ENCODE measurements at places on chromosomes 7 and 10. TPM values are rescaled to one million over a fixed set of nuclear protein-coding genes. Genes with fewer than 3 reads are reported as not detected.

GRCh38 chr7:128405471-128406313 lies 4.1 kb downstream of the IMPDH1 start:
- no peaks in the 10 kb centered on the region for H3K4me1 ChIP-seq
- H3K27ac ChIP-seq, result no peak overlapping the region
- H3K27me3 ChIP-seq, result no peaks in the 10 kb centered on the region

- no peak overlapping the region for H3K4me3 ChIP-seq
- H3K4me1 ChIP-seq, result no peaks in the 10 kb centered on the region
- H3K36me3 ChIP-seq, result no peaks in the 10 kb centered on the region
- H3K27me3 ChIP-seq, result no peaks in the 10 kb centered on the region
- H3K27ac ChIP-seq, result no peak overlapping the region
Measured at GRCh38 chr7:106968160-106968559, 76.3 kb upstream of the PRKAR2B start.

DNA sequence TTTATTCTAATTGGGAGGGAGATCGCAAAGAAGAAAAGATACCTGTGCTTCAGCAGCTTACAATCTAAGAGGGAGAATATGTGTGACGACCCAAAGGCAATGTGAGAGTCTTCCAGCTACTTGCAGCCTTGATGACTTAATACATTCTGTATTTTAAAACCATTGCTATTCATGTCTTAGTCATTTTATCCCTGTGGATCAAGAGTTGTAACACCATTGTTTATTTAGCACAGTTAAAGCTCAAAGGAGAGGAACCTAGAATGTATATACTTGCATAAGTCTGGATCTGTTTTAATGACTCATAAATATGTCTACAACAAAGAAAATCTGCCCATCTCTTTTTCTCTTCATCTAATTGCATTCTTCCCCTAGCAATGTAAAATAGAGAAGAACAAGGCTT lies 117.9 kb upstream of the DLX6 start:
- no peaks in the 10 kb centered on the region for H3K36me3 ChIP-seq
- H3K27ac ChIP-seq, result no peak overlapping the region
- H3K4me1 ChIP-seq, result no peaks in the 10 kb centered on the region
- H3K27me3 ChIP-seq, result no peaks in the 10 kb centered on the region

GRCh38 chr7:83514977-83515376 lies 134.0 kb downstream of the SEMA3E start:
- H3K36me3 ChIP-seq, result no peaks in the 10 kb centered on the region
- peak; percentile 36 for DNase-seq
- no peaks in the 10 kb centered on the region for H3K4me1 ChIP-seq
- H3K27ac ChIP-seq, result no peak overlapping the region
- no peak overlapping the region for H3K4me3 ChIP-seq

DNA sequence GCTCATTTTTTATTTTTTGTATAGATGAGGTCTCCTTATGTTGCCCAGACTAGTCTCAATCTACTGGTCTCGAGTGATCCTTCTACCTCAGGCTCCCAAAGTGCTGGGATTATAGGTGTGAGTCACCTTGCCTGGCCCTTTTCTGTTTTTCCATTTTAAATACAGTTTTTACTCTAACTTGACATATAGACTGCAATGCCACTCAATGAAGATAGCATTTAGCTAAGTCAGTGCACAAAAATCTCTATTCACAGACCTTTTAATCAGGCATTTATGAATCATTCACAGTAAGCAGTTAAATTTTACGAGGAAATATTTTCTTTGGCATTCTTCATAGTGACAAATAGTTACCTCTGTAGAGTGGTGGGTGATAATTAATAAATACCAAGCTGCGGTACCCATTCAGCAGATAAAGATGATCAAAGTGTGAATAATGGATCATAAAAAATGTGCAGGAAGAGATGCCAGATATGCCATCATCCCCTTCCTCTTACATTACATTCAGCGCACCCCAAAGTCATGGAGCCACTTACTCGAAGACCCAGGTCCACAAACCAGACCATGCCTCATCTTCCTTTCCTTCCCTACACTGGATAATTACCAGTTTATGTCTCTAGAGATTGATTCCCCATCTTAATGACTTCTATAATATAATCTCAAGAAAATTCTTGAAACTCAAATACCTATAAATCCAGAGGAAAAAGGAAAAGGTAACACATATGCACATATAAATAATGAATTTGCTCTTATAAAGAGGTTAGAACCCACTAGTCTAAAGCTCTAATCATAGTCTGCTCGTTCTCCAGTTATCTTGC lies 56.0 kb downstream of the UBE2H start:
- no peaks in the 10 kb centered on the region for H3K27me3 ChIP-seq
- no peaks in the 10 kb centered on the region for H3K36me3 ChIP-seq
- no peak for DNase-seq
- H3K4me1 ChIP-seq, result no peaks in the 10 kb centered on the region
- H3K4me3 ChIP-seq, result no peak overlapping the region

DNA sequence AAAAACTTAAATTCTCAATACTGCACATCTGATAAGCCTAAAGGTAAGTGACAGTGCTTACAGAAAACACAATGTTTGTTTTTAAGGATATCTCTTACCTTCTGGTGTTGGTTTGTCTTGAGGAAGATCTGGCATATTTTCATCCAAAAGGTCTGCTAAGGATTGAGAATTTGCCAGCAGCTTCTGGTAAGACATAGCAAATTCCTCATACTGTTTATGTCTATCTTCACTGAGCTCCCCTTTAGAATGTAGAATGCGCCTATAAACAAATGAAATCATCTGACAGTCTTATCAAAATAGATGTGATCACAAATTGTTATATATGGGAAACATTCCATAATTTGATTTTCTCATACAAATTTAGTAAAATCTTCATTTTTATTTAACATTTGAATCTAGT lies 28.7 kb downstream of the UPF2 start:
- no peaks in the 10 kb centered on the region for H3K4me1 ChIP-seq
- DNase-seq, result no peak
- H3K27ac ChIP-seq, result no peak overlapping the region
- no peaks in the 10 kb centered on the region for H3K27me3 ChIP-seq

DNA sequence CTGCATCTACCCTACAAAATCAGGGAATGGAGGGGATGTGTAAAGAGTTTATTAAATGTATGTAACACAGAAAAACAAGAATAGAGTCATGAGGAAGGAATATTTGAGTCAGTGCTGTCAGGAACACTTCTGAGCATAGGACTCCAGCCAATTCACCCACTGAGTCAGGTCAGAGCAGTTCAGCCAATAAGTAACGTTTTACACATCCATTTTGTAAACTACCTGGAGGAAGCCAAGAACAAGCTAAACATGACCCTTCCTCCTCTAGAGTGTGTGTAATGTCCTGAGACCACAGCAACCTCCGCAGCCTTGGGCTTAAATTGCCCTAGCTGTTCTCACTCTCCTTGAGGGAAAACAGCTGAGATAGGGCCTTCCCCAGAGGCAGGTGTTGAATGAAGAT lies 691.5 kb upstream of the LRRN3 start:
- H3K4me3 ChIP-seq, result no peak overlapping the region
- H3K27me3 ChIP-seq, result no peaks in the 10 kb centered on the region
- H3K4me1 ChIP-seq, result no peaks in the 10 kb centered on the region
- no peak for DNase-seq
- no peaks in the 10 kb centered on the region for H3K36me3 ChIP-seq
- no peak overlapping the region for H3K27ac ChIP-seq

- H3K4me1 ChIP-seq, result no peaks in the 10 kb centered on the region
- no peaks in the 10 kb centered on the region for H3K36me3 ChIP-seq
- H3K27me3 ChIP-seq, result no peaks in the 10 kb centered on the region
- H3K4me3 ChIP-seq, result no peak overlapping the region
- no peak overlapping the region for H3K27ac ChIP-seq
- DNase-seq, result no peak
Measured at GRCh38 chr7:112603673-112604072, 122.9 kb downstream of the LSMEM1 start.

DNA sequence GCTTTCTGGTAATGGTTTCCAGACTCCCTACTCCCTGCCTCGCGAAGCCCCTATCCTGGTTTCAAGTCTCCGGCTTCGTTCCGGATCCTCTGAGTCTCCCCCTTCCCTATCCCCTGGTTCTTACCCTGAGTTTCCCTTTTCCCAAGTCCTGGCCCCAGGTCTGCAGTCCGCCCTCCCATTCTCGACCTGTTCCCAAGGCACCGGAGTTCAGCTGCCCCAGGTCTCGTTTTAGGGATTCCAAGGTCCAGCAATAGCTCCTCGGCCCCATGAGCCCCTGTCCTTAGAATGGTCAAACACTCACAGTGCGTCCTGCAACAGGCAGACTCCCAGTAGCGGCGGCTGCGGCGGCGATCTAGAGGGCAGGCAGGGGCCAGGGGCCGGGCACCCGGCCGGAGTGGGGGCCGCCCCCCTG lies 274 bp downstream of the PITX3 start:
- DNase-seq, result no peak
- no peaks in the 10 kb centered on the region for H3K36me3 ChIP-seq
- H3K4me1 ChIP-seq, result peaks cover 4% of the 10 kb centered on the region

GRCh38 chr7:140475747-140476333 lies 3.5 kb downstream of the MKRN1 start:
- no peak overlapping the region for H3K27ac ChIP-seq
- H3K36me3 ChIP-seq, result peaks cover 4% of the 10 kb centered on the region
- no peak for DNase-seq
- H3K4me3 ChIP-seq, result no peak overlapping the region
- H3K4me1 ChIP-seq, result peaks cover 3% of the 10 kb centered on the region
- no peaks in the 10 kb centered on the region for H3K27me3 ChIP-seq

GRCh38 chr7:13911909-13912308 lies 77.6 kb downstream of the ETV1 start:
- H3K4me3 ChIP-seq, result no peak overlapping the region
- no peaks in the 10 kb centered on the region for H3K36me3 ChIP-seq
- no peaks in the 10 kb centered on the region for H3K27me3 ChIP-seq
- no peaks in the 10 kb centered on the region for H3K4me1 ChIP-seq

GRCh38 chr10:125142946-125143345 lies 17.4 kb downstream of the CTBP2 start:
- H3K4me1 ChIP-seq, result peaks cover 53% of the 10 kb centered on the region
- no peak for DNase-seq
- no peak overlapping the region for H3K4me3 ChIP-seq
- no peaks in the 10 kb centered on the region for H3K27me3 ChIP-seq

DNA sequence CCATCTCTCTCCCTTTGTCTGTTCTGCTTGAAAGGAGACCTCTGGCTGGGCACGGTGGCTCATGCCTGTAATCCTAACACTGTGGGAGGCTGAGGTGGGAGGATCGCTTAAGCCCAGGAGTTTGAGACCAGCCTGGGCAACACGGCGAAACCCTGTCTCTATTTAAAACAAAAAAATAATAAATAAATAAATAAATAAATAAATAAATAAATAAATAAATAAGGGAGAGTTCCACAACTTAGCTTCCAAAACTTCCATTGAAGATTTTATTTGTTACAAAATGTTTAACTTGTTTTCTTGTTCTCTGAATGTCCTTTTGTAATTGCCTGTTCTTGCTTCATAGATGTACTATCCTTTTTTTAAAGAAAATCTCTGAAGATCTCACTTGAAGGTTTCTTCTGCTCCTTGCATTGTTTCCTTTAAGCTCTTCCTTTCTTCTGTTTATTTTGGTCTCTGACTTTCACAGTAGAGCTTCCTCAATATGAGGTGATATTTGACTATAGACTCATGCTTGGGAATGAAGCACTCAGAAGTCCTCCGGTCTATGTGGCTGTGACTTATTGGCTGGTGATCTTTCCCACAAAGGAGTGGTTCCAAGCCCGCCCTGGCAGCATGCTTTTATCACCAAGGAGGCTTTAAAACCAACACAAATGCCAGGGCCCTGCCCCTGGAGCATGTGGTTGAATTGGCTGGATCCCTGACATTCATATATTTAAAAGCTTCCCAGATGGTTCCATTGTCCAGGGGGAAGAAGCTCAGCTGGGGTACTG lies 18.1 kb upstream of the NPTX2 start:
- no peaks in the 10 kb centered on the region for H3K4me1 ChIP-seq
- H3K36me3 ChIP-seq, result no peaks in the 10 kb centered on the region
- no peak for DNase-seq
- H3K27me3 ChIP-seq, result no peaks in the 10 kb centered on the region
- H3K4me3 ChIP-seq, result no peak overlapping the region
- no peak overlapping the region for H3K27ac ChIP-seq

DNA sequence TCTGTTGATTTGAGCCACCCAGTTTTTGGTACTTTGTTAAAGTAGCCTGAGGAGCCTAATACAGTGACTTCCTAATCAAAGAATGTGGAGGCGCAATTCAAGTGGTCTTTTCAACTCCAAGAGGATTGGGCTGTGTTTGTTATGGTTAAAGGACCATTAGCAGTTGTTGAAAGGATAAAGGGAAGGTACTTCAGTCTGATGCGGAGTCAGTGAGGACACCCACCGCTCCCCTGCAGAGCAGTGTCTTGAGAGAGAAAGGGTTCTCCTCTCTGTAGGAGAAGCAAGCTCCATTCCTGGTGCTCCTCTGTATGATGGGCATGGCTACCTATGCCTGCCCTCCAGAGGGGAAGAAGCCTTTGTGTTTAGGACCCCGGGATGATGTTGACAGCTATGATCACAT lies 590.6 kb upstream of the C7orf33 start:
- no peaks in the 10 kb centered on the region for H3K36me3 ChIP-seq
- no peak for DNase-seq
- no peaks in the 10 kb centered on the region for H3K4me1 ChIP-seq
- no peak overlapping the region for H3K4me3 ChIP-seq
- no peaks in the 10 kb centered on the region for H3K27me3 ChIP-seq
- H3K27ac ChIP-seq, result no peak overlapping the region

DNA sequence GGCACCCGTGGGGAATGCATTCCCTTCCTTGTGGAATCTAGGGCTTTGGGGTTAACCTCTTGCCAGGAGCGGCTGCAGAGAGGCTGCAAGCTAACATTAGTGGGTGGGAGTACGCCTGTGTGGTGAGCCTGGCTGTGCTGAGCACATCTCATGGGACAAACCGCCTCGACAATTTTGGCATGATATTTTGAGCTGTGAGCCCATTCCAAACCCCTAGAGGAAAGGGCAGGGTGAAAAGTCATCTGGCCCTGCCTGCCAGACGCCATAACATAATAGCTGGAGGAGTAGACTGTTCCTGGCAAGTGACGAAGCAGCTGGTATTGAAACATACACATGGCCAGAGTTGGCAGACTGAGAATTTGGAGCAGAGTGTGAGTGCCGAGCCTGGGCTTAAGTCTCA lies 110.0 kb downstream of the TACC2 start:
- no peak for DNase-seq
- no peaks in the 10 kb centered on the region for H3K36me3 ChIP-seq
- H3K27me3 ChIP-seq, result no peaks in the 10 kb centered on the region
- H3K4me3 ChIP-seq, result no peak overlapping the region

The KDM7A gene
- 14.2 TPM for total RNA-seq

The HMX3 gene
- not detected for total RNA-seq

The LEP gene
- total RNA-seq, result not detected

The GFRA1 gene
- total RNA-seq, result 22.3 TPM

The BRI3 gene
- total RNA-seq, result 192 TPM

The LDB3 gene
- 7.7 TPM for total RNA-seq

The UPK3B gene
- 1.9 TPM for total RNA-seq

The RBP4 gene
- 77.4 TPM for total RNA-seq

The LRRC17 gene
- 4.0 TPM for total RNA-seq

The PNLIPRP3 gene
- not detected for total RNA-seq

The MYL10 gene
- total RNA-seq, result not detected

The ZPBP gene
- 0.22 TPM for total RNA-seq

The TMEM178B gene
- total RNA-seq, result 20.0 TPM

The PFKFB3 gene
- total RNA-seq, result 141 TPM
